ENCODE measurements at places on chromosomes 5 and 9.

DNA sequence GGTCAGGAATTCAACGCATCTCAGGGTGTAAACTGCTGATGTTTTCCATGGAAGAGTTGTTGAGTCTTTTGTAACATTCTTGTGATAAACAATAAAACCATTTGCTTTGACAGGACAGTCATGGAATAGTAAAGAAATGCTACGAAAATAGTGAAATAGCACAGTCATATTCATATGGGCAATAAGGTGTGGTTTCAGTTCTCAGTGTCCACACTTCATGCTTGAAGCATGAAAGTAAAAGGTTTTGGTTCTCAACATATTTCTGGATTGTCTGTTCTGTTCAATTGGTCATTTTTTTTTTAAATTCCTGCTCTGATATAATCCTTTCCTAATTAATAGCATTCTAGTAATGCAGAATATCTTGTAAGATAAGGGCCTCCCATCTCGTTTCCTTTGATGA is 467.6 kb upstream of the ZNF608 start:
- DNase-seq: no peak

DNA sequence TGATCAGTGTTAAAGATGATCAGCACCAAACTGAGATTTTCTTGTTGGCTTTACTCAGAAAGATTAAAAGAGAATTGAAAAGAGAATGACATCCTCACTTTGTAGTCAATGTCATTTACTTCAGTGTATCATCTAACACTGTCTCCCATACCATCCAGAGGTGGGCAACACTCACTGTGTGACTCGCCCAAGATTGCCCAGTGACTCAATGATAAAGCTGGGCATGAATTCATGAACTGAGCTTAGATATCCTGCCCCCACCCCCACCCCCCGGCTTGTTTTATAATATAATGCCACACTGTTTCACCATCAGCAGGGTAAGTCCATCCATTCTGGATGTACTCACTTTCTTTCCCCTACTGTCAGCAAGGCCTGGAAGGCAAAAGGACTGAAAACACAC is 242.2 kb downstream of the FAM114A2 start:
- no peak for DNase-seq

DNA sequence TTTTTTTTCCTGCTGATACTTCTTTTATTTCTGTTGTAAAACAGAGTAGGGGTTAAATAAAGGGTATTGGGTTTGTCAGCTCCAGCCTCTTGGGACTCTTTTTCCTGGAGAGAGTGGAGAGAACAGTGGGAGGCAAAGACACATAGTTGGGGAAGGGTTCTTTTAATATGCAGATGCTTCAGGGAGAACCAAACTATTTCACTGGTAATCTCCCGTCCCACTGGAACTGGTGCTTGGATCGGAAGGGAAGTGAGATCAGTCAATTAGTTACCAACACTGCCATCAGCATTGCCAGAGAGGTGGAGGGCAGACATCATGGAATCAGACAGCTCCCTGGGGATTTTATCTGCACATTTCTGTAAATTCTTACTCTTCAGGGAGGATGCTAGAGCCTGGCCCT is 47.6 kb upstream of the ELOVL7 start:
- DNase-seq: no peak

GRCh38 chr9:99192786-99193465 is 28.8 kb downstream of the ALG2 start:
- DNase-seq: no peak

DNA sequence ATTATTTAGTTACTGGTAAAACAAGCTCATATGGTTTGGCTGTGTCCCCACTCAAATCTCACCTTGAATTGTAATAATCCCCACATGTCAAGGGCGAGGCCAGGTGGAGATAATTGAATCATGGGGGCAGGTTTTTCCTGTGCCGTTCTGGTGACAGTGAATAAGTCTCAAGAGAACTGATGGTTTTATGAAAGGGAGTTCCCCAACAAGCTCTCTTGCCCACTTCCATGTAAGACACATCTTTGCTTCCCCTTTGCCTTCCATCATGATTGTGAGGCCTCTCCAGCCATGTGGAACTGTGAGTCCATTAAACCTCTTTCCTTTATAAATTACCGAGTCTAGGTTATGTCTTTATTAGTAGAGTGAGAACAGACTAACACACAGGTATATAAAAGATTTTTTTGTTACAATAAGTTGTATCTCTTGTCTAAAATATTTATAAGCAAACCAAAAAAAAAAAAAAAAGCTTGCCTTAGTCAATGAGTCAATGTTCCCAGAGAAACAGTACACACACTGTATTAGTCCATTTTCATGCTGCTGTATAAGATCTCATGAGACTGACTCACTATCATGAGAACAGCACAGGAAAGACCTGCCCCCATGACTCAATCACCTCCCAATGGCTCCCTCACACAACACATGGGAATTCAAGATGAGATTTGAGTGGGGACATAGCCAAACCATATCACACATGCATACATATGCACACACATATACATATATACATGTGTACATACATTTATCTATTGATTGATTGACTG is 138.3 kb downstream of the BASP1 start:
- no peak for DNase-seq

GRCh38 chr9:123482295-123482968 is 126.4 kb downstream of the CRB2 start:
- DNase-seq: no peak

- no peak for DNase-seq
Observed at GRCh38 chr5:72013766-72014624, 93.3 kb upstream of the MAP1B start.

- DNase-seq: no peak
Observed at GRCh38 chr9:102779356-102779755, 215.8 kb upstream of the CYLC2 start.

DNA sequence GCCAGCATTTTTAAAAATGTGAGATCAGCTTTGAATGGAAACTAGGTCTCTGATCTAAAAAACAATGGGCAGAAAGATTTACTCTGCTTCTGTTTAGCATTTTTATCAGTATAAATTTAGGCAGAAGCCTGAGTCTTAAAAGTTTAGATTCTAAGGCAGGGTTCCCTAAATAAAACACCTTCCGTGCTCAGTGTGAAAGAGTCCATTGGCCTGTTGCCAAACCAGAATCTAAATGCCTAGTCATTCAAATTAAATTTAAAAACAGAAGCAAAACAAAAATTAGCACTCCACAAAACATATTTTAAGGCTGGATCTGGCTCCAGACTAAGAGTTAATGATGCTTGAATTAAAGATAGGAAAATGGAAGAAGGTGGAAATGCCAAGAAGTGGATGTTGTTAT is 4.5 kb downstream of the TYRP1 start:
- DNase-seq: no peak

GRCh38 chr5:134606726-134607125 is 25.9 kb downstream of the SAR1B start:
- no peak for DNase-seq

DNA sequence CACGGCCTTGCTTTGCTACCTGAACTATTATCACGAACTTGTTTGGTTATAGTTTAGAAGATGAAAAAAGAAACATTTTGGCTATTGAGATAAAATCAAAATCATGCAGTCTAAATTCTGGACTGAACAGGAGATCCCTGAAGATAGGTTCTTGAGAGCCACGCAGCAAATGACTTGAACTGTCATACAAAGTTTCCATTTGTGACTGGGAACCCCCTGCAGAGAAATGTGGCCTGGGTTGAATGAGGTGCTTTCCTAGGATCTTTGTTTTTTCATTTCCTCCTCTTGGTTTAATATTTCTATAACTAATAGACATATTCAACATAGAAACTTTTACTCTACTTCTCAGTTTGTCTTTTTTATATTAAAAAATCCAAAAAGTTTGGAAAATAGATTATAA is 184.7 kb upstream of the TRPM3 start:
- no peak for DNase-seq

- DNase-seq: no peak
Observed at GRCh38 chr9:110700953-110701352, 32.4 kb downstream of the MUSK start.

- no peak for DNase-seq
Observed at GRCh38 chr5:176676361-176676824, 29.1 kb downstream of the TSPAN17 start.

- DNase-seq: peak; percentile 6
Observed at GRCh38 chr5:115098041-115098702, 71.5 kb downstream of the TRIM36 start.

- no peak for DNase-seq
Observed at GRCh38 chr5:180067986-180068385, 3.6 kb downstream of the RNF130 start.

DNA sequence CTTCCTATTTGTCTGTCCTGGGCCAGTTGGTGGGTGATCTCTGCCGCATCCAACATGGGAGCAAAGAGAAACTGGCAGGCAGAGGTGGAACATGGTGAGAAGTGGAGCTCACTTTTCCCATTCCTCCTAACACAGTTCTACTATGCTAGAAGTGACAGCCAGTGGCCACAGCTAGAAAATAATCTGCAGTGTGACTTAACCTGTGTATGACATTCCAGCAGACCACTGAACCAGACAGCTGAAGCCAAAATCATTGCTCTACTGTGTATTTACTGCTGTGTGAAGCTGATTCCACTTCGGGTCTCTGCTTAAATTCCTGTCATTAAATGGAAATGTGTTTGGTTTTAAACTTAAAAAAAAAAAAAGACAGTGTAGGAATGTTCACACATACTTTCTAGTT is 523.0 kb downstream of the MTRR start:
- DNase-seq: no peak

- DNase-seq: peak; percentile 38
Observed at GRCh38 chr5:43065387-43065947, 25.3 kb upstream of the ANXA2R start.

GRCh38 chr9:12853051-12853450 is 78.2 kb downstream of the LURAP1L start:
- no peak for DNase-seq

Measured in CD4-positive, alpha-beta T cell treated with Interleukin-6 for 4 hours (primary cell).